H54 (cell line): ENCODE measurements at places on chromosomes 12 and 14.

GRCh38 chr12:52801773-52802172, 5.9 kb upstream of the KRT3 start:
- no peak for DNase-seq

DNA sequence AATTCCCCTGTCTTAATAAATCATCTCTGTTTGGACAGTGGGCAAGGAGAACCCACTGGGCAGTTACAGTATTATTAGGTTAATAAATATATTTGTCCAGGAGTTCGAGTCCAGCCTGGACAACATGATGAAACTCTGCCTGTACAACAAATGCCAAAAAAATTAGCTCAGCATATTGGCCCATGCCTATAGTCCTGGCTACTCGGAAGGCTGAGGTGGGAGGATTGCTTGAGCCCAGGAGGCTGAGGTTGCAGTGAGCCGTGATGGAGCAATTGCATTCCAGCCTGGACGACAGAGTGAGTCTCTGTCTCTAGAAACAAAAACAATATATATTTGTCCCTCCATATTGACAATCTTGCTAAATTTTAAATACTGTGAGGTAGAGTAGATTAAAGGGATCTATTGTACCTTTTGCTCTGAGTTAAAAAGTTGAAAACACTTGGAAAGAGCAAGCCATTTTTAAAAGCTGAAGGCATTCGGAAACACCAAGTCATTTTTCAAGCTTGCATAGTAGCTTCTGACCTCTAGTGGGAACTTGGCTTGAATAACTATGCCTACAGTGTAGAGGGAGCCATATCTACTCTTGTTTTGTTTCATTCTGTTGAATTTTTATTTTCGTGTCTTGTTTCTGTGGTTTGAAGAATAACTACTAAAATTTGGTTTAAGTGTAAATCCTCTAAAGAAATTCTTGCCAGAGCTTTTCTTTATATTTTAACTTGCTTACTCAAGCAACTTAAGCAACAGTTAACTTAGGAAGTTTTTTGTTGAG, 14.6 kb upstream of the EEA1 start:
- DNase-seq, result no peak

GRCh38 chr12:53941187-53941586, 2.6 kb downstream of the HOXC13 start:
- no peak for DNase-seq

DNA sequence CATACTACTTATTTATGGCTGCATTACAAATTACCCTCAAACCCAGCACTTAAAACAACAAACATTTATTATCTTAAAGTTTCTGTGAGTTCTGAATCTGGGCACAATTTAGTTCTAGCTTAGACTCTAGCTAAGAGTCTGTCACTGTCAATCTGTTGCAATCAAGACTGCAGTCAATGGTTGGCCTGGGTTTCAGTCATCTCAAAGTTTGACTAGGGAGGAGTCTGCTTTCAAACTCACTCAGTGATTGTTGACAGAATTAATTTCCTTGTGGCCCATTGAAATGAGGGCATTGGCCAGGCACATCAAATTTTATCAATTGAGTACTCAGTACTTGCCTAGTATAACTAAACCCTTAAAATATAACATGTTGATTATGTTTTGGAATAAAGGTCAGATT, 51.6 kb downstream of the ARID2 start:
- DNase-seq, result no peak

GRCh38 chr12:26091822-26092221, 33.0 kb downstream of the BHLHE41 start:
- DNase-seq, result no peak

DNA sequence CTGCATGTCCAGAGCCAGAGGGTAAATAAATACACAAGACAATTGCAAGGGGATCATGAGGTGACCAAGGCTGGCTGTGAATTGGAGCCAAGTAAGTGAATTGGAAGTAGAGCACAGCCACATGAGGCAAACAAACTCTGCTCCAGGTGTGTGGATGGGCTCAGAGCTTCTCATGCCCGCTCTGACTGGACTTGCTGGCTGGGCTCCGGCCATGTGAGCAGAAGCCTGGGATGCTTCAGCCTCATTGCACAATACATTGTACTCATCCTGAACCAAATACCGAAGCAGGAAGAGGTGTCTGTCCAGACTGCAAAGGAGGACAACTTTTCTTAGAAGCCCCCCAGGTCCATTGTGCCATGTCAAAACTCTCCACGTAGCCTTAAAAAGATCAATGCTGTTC, 193.0 kb downstream of the TTC8 start:
- DNase-seq, result no peak

GRCh38 chr12:55280991-55281390, 15.4 kb downstream of the OR6C6 start:
- no peak for DNase-seq

GRCh38 chr12:70724444-70724843, 87.2 kb upstream of the PTPRB start:
- no peak for DNase-seq

DNA sequence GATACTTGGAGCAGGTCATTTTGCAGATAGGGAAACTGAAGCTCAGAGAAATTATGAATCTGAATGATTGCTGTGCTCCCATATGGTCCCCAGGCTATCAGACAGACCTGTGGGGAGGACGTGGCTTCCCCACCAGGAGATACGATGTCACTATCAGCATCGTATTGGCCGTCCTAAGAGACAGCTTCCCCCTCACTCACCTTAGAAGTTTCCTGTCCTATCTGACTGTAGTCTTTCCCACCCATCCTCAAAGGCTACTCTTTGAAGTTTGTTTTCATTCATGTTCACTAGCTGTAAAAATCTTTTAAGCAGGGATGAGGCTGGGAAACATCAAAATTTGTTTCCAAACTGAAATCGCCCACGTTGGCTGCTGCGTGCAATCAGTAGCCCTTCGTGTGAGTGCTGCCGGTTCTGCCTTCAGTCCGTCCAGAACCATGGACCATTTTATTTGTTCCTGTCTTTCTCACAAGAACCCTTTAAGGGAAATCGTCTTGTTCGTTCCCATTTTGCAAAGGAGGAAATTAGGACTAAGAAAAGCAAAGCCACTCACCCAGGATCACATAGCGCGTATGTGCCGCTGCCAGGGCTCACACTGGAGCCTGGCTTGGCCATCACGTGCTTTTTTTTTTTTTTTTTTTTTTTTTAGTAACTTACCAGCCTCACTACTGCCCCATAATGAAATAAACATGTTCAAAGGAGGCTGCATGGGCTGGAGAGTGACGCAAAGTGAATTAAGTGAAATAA, 1.0 kb upstream of the KDM2B start:
- no peak for DNase-seq

GRCh38 chr12:49925433-49926204, 21.9 kb upstream of the FAIM2 start:
- no peak for DNase-seq

GRCh38 chr14:38238332-38238731, 17.6 kb downstream of the CLEC14A start:
- no peak for DNase-seq

DNA sequence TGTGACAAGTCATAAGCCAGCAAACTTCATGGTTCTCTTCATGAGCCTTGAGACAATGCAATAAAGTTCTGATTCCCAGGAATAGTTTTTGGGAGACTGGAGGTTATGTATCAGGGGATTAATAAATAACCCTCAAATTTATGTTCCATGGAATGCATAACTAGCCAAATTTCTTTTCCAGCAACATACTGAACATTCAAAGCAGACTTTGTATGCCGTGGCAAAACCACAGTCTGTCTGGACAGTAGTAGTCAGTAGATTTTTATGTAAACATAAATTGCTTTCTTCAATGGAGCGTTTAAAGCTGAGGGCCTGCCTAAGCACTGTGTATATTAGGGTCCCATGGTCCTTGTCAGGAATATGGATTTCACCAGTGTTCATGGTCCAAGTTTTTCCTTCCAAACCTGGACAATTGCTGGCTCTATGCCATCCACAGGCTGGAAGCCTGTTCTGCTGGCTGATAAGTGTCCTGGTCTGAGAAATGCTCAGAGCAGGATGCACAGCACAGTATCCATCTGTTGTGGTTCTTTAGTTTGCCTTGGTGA, 144.9 kb downstream of the SRGAP1 start:
- DNase-seq, result no peak

DNA sequence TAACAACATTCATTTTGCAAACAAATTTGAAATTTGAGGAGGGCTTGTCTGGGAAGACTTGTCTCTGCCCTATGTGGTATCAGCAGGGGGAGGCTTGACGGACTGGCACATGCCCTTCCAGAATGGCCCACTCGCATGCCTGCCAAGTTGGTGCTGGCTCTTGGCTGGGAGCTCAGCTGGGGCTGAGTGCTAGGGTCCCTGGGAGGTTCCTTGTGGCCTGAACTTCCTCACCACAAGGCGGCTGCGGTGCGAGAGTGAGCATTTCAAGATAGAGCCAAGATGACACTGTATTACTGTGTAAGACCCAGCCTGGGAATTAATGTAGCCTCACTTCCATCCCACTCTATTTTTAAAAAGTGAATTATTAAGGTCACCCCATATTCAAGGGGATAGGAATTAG, 271.6 kb upstream of the PLEKHG7 start:
- no peak for DNase-seq

DNA sequence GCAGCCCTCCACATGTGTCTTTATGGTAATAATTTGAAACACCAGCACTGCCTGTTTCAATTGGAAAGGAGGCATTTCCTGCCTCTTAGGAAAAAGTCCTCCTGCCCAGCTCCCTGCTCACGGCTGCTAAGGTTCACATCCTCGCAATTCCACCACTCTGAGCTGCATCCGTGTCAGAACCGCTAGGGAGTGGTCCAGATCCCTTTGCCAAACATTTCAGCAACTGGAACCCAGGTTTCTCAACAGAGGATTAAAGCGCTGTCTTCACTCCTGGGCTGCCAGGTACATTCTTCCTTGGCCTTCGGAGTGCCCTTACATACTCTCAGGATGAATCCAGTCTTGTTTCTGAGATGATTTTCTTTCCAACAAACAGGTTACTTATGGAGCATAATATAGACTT, 23.3 kb downstream of the C14orf132 start:
- DNase-seq, result no peak

DNA sequence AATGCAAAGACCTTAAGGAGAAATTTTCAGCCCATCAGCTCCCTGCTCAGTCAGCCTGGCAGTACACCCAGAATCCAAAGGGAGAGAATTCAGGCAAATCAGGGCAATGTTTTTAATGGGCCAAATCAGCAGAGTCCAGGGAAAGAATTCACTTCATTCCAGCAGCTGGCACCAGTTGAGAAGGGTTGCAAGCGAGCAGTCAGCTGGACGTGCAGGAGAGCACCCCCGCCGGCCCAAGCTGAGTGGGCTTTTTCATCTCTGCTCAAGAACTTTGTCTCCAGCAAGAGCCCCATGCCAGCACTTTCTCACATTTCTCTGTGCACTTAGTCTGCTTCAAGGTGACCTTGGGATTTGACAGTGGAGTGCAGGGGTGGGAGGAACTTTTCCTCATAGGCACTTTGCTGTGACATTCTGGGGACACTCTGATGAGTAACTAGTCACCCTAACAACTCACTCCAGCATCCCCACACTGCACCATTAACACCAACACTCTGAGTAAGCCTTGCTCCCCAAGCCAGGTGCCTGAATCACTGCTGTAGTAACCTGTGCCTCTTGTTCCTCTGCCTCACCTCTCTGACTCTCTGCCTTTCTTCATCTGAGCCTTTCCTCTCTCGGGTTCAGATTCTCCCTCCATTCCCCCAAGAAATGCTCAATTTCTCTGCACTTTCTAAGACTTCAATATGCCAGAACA, 2.2 kb downstream of the ENDOU start:
- no peak for DNase-seq

GRCh38 chr12:8644345-8645248, 18.0 kb downstream of the MFAP5 start:
- no peak for DNase-seq

GRCh38 chr12:132182711-132183365, 38.6 kb downstream of the NOC4L start:
- no peak for DNase-seq

GRCh38 chr14:63343878-63344277, 25.1 kb upstream of the GPHB5 start:
- DNase-seq, result no peak

DNA sequence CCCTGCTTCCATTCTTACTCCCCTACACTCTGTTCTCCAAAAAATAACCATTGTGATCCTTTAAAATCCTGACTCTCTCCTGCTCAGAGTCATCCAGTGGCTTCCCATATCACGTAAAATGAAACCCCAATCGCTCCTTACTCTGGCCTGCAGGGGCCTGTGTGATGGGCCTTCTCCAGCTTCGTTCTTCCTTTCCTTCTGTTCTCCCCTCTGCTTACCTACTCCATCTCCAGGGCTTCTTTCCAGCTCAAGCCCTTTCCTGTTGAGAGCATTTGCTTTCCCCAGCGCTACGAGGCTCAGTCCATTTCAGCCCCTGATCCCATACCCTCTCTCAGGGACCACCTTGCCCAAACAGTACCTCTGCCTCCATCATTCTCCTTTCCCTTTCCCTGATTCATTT, 144.4 kb upstream of the ARHGAP5 start:
- DNase-seq, result no peak

DNA sequence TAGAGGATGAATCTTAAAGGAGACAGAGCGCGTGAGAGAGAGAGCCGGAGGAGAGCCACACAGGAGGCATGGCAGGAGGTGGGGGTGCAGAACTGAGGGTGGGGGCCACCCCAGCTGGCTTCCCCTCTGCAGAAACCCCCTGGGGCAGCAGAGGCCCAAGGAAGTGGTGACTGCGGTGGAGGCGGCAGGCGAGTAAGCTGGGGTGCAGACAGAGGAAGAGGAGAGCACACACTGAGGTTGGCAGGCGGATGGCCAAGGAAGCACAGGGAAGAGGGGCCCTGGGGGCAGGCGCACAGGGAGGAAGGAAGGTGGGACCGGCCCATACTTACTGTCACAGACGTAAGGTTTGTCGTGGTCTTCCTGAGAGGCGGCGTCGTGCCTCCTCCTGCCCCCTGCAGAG, 179.8 kb downstream of the DPF3 start:
- DNase-seq, result no peak

DNA sequence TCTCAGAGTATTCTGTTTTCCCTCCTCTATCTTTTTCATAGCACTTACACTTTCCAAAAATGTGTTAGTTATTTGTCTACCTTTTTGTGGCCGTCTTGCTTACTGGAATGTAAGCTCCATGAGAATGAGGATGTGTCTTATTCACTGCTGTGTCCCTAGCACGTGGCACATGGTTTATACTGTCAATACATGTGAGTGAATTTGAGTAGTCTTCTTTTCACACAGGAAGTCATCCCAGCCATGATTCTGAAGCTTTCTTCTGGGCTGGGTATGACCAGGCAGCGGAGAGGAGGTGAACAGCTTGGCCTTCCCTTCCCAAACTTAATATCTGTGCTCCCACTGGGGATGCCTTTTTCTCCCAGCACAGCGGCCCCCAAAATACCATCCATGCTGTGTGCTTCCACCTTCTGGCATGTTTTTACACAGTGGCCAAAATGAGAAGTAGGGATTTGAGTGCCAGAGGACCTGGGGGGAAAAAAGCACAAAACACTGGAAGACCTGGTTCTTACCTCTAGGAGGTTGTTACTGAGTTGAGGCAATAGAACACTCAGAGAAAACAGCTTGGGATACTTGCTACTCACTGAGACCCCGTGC, 10.3 kb downstream of the PLEKHG3 start:
- no peak for DNase-seq

DNA sequence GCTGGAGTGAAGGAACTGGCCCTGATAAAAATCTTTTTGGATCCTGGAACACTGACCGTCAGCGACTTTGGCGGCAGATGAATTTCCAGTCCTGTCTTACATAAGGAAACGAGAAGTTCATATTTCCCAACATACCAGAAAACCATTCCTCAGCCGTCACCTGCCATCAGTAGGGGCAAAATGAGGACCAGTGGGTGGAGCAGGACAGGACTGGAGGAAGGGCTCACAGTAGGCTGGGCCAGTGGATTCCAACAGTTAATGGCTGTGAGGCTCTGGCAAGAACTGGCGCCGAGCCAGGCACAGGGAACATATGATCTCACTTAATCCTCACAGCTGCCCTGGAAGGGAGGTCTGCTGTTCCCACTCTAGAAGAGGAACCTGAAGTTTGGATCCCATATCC, 67.2 kb upstream of the FAM181A start:
- DNase-seq, result no peak
